ENCODE measurements at places on chromosomes 5 and 9.

DNA sequence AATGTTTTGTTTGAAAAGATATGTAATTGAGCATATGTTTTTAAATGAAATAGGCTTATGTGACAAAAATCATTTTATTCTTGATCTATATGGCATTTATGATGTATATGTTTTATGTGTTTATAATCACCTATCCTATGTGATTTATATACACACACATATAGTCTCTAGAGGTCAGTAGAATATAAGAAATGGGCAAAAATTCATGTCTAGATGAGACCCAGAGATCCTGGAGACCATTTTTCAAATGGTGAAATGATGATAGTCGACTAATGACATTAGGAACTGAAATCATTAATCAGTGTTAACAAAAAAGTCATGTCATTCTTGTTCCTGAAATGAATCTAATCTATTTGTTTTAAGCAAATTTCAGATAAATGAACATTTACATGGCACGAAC lies 709.2 kb upstream of the WWC1 start:
- H3K27me3 ChIP-seq, result no peaks in the 10 kb centered on the region
- H3K36me3 ChIP-seq, result no peaks in the 10 kb centered on the region

- no peak for DNase-seq
- H3K4me1 ChIP-seq, result no peaks in the 10 kb centered on the region
- no peaks in the 10 kb centered on the region for H3K27me3 ChIP-seq
- no peak overlapping the region for H3K4me3 ChIP-seq
- H3K27ac ChIP-seq, result no peak overlapping the region
Observed at GRCh38 chr9:22170556-22170955, 161.5 kb upstream of the CDKN2B start.

GRCh38 chr9:129006328-129007034 lies 21.6 kb downstream of the SH3GLB2 start:
- 0 out of 2 replicates have a peak, but pooled peaks cover 2% of the 10 kb centered on the region for H3K4me1 ChIP-seq
- peak overlapping the region; percentile 82 for H3K27ac ChIP-seq
- no peak overlapping the region for H3K4me3 ChIP-seq
- peaks cover 40% of the 10 kb centered on the region for H3K36me3 ChIP-seq
- peak; percentile 80 for DNase-seq
- no peaks in the 10 kb centered on the region for H3K27me3 ChIP-seq

- peaks cover 20% of the 10 kb centered on the region for H3K36me3 ChIP-seq
- no peak for DNase-seq
- no peaks in the 10 kb centered on the region for H3K27me3 ChIP-seq
- H3K4me1 ChIP-seq, result peaks cover 13% of the 10 kb centered on the region
Observed at GRCh38 chr5:180286-180918, 10.9 kb upstream of the LRRC14B start.

GRCh38 chr5:107567901-107568671 lies 102.7 kb downstream of the EFNA5 start:
- peaks cover 89% of the 10 kb centered on the region for H3K4me1 ChIP-seq
- H3K36me3 ChIP-seq, result no peaks in the 10 kb centered on the region
- no peak overlapping the region for H3K4me3 ChIP-seq
- peak overlapping the region; percentile 56 for H3K27ac ChIP-seq
- no peaks in the 10 kb centered on the region for H3K27me3 ChIP-seq

DNA sequence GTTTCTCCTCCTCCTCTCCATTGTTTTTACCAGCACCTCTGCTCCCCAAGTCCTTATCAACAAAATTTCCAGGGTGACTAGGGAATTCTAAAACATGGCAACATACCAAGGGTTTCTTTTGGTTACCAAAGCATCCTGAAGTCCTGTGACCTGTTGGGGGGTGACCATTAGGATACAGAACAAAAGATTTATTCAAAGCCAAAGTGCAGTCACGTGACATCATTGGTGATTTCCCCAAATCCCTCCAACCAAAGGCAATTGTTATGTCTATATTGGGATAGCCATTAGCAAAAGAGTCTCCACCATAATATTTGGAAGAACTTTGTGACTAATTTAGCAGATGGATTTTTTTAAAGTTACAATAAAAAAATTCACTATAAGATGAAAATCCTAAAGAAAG lies 168.4 kb downstream of the TRPM6 start:
- no peak for DNase-seq
- H3K4me1 ChIP-seq, result peaks cover 4% of the 10 kb centered on the region
- H3K27me3 ChIP-seq, result no peaks in the 10 kb centered on the region
- H3K36me3 ChIP-seq, result no peaks in the 10 kb centered on the region
- H3K27ac ChIP-seq, result no peak overlapping the region

- no peak for DNase-seq
- peaks cover 8% of the 10 kb centered on the region for H3K36me3 ChIP-seq
- H3K4me1 ChIP-seq, result peaks cover 42% of the 10 kb centered on the region
- no peak overlapping the region for H3K27ac ChIP-seq
- no peak overlapping the region for H3K4me3 ChIP-seq
Observed at GRCh38 chr5:181111010-181111409, 20.0 kb downstream of the OR2V1 start.

DNA sequence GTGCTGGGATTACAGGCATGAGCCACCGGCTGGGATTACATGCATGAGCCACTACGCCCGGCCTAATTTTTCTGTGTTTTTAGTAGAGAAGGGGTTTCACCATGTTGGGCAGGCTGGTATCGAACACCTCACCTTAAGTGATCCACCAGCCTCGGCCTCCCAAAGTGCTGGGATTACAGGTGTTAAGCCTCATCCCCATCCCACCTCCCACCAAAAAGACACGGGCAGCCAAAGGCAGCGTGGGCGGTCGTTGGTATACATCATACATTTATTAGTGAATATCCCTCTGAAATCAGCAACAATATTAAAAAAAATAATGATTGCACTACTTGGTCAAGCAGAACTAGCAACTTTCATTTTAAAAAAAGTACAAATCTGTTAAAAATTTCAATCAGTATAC lies 10.7 kb downstream of the RNF44 start:
- H3K27ac ChIP-seq, result no peak overlapping the region
- H3K27me3 ChIP-seq, result no peaks in the 10 kb centered on the region
- H3K4me1 ChIP-seq, result no peaks in the 10 kb centered on the region
- H3K4me3 ChIP-seq, result no peak overlapping the region

- H3K36me3 ChIP-seq, result no peaks in the 10 kb centered on the region
- no peaks in the 10 kb centered on the region for H3K27me3 ChIP-seq
- no peak overlapping the region for H3K27ac ChIP-seq
- H3K4me3 ChIP-seq, result no peak overlapping the region
- H3K4me1 ChIP-seq, result peaks cover 36% of the 10 kb centered on the region
Observed at GRCh38 chr5:132000677-132001453, 10.6 kb downstream of the ACSL6 start.

- H3K4me3 ChIP-seq, result no peak overlapping the region
- no peak overlapping the region for H3K27ac ChIP-seq
- H3K4me1 ChIP-seq, result peaks cover 14% of the 10 kb centered on the region
- H3K27me3 ChIP-seq, result no peaks in the 10 kb centered on the region
- DNase-seq, result no peak
Observed at GRCh38 chr9:17994695-17995425, 416.0 kb downstream of the SH3GL2 start.

DNA sequence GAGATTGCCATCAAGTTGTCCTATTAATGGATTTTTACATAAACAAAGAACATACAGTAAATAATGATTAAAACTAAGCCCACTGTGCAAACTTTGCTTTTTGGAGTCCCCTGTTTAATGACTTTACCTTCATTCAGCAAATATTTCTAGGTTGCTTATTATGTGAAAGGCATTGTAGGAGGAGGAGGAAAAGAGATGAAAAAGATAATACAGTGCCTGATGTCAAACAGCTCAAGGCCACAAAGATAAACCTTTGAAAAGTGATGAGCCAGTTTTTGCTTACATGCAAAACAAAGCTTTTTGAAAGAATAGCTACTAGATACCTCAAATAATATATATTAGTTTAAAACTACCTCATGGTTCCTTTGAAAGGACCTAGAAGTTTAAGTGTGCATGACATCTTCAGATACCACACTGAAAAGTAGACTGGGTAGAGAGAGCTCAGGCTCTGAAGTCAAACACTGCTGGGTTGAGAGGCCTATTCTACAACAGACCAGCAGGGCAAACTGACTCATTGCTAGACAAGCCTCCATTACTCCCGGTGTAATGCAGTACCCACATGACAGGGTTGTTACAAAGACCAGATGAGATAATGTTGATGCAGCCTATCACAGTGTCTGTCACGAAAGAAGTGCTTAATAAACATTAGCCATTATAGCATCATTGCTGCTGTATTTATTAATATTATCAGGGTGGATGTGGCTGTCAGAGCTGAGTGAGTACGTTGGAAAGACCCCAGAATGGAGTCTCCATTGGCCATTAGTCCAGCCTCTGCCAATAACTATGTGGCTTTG lies 11.8 kb downstream of the DEPDC1B start:
- no peak overlapping the region for H3K4me3 ChIP-seq
- DNase-seq, result no peak
- H3K36me3 ChIP-seq, result peaks cover 34% of the 10 kb centered on the region
- peaks cover 19% of the 10 kb centered on the region for H3K4me1 ChIP-seq
- no peaks in the 10 kb centered on the region for H3K27me3 ChIP-seq

DNA sequence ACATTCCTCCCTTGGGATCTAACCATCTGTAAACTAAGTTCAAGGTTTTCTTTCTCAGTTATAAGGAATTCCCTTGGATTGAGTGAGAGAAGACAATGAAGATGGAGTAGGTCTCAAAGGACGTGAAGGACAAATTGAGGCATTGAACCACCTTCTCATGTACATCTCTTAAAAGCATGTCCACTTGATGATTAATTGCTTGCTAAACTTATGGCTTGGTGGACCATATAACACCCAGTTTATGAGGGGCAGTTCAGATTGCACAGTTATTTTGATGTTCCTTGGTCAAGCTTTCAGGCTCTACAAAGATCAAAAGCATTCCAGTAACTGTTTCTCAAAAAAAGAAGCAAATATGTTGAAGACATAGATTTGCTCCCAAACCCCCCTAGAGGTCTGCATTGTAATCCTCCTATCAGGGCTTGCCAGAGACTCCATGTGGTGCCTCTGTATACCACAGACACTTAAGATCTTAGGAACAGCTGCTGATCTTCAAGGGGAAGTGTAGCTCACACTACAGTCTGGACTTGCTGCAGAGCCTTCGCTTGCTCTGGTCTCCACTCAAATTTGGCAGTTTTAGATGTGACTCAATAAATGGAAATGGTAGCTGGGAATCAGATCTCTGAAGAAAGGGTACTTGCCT lies 56.9 kb upstream of the ALDH1A1 start:
- H3K27ac ChIP-seq, result no peak overlapping the region
- no peaks in the 10 kb centered on the region for H3K36me3 ChIP-seq
- peaks cover 4% of the 10 kb centered on the region for H3K4me1 ChIP-seq
- H3K27me3 ChIP-seq, result no peaks in the 10 kb centered on the region
- no peak overlapping the region for H3K4me3 ChIP-seq
- no peak for DNase-seq

GRCh38 chr5:153080940-153081339 lies 409.5 kb upstream of the GRIA1 start:
- H3K27me3 ChIP-seq, result peaks cover 4% of the 10 kb centered on the region
- H3K4me3 ChIP-seq, result no peak overlapping the region
- DNase-seq, result no peak
- no peak overlapping the region for H3K27ac ChIP-seq
- H3K36me3 ChIP-seq, result peaks cover 4% of the 10 kb centered on the region

- H3K4me1 ChIP-seq, result peaks cover 39% of the 10 kb centered on the region
- DNase-seq, result no peak
- no peaks in the 10 kb centered on the region for H3K36me3 ChIP-seq
- no peak overlapping the region for H3K4me3 ChIP-seq
- no peak overlapping the region for H3K27ac ChIP-seq
Observed at GRCh38 chr9:112166176-112167140, 8.6 kb downstream of the SUSD1 start.

DNA sequence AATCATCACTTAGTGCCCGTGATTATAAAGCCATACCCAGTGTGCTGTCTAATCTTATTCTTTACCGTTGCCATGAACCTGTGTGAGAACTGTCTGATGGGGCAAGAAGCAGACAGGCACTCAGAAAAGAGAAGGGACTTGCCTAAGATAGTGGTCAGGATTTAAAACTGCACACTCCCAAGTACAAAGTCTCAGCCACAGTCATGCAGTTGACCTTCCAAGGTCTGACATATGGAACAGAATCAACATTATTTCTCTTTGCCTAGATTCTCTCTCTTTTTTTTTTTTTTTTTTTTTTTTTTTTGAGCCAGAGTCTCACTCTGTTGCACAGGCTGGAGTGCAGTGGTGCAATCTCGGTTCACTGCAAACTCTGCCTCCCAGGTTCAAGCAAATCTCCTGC lies 1.9 kb upstream of the PPP2CA start:
- peak overlapping the region; percentile 87 for H3K4me3 ChIP-seq
- peak overlapping the region; percentile 98 for H3K27ac ChIP-seq
- peaks cover 16% of the 10 kb centered on the region for H3K36me3 ChIP-seq
- DNase-seq, result no peak
- peaks cover 28% of the 10 kb centered on the region for H3K4me1 ChIP-seq

Data from WTC11 (cell line).